ENCODE measurements at places on chromosomes 6 and 20.

DNA sequence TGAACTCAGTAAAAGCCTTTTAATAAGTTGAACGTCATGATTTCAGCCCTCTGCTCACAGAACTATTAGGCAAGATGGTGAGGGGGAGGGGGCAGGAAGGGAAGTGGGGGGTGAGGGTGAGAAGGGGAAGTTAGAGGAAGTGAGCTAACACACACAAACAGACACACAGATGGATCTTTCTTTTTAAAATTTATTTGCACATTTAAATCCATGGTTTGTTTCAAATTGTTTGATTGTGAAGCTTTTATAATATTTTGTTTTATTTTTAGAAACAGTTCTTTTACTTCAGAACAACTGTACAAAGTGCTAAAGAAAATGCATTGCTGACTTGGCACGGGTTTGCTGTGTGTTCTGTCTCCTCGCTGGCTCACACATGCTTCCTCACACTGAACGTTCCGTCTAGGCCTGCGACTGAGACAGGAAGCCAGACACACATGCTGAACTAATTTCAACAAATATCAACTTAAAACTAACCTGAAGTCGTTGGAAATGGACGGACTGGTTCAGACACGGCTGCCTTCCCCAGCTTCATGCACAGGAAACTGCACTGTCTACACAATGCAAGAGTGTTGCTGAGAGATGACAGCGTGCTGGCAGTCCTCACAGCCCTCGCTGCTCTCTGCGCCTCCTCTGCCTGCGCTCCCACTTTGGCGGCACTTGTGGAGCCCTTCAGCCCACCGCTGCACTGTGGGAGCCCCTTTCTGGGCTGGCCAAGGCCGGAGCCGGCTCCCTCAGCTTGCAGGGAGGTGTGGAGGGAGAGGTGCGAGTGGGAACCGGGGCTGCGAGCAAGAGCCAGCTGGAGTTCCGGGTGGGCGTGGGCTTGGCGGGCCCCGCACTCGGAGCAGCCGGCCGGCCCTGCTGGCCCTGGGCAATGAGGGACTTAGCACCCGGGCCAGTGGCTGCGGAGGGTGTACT lies 8.1 kb upstream of the ZBP1 start:
- DNase-seq = no peak

DNA sequence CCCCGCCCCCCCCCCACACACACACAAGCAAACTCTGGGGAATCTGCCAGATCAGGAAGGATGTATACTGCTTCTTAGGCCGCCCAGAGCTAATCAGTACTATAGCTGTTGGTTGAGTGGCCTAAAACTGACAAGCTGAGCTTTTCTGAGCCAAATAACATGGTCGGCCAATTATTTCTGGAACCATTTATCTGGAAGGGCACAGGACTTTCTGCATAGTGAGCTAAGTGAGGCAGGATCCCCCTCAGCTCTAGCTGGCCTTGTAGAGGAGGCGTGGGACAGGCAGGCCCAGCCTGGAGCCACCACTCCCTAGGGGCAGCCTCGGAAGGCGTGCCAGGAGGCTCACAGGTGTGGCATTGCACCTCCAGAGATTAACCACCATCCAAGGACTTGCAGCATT lies 200.1 kb downstream of the TMEM242 start:
- no peak for DNase-seq

- DNase-seq = no peak
Observed at GRCh38 chr6:139055709-139056108, 27.2 kb downstream of the ABRACL start.

DNA sequence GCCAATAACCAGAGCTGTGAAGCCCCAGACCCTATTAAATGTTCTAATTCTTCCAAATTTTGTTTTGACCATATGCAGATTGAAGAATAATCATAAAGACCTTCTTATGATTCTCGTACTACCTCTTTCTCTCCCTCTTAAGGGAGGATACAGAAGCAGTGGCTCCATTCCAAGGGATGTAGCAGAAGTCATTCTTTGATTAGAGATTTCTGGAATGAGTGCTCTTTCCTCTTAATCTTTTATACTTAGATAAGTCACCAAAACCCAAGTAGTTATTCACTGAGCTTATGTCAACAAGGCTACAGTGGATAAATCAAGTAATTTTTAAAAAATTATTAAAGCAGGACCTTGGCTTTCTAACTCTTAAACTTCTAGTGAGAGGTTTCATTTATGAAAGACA lies 266.0 kb upstream of the STXBP5 start:
- DNase-seq = no peak

GRCh38 chr20:8055096-8055495 lies 35.5 kb upstream of the TMX4 start:
- no peak for DNase-seq

DNA sequence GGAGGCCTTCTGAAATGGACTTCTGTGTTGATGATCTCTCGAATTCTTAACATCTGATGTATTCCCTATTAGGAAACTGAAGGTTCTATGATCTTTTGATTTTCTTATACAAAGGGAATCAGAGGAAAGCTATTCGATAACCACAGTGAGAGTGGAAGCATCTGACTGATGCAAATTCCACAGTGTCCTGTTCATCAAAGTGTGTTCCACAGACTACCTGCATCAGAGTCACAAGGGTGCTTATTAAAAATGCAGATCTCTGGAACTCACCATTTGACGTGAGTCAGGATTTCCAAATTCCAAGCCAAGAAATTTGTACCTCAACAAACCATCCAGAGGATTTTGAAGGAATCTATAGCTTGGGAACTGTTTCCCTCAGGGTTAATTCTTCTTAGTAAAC lies 4.4 kb upstream of the MEP1A start:
- no peak for DNase-seq

DNA sequence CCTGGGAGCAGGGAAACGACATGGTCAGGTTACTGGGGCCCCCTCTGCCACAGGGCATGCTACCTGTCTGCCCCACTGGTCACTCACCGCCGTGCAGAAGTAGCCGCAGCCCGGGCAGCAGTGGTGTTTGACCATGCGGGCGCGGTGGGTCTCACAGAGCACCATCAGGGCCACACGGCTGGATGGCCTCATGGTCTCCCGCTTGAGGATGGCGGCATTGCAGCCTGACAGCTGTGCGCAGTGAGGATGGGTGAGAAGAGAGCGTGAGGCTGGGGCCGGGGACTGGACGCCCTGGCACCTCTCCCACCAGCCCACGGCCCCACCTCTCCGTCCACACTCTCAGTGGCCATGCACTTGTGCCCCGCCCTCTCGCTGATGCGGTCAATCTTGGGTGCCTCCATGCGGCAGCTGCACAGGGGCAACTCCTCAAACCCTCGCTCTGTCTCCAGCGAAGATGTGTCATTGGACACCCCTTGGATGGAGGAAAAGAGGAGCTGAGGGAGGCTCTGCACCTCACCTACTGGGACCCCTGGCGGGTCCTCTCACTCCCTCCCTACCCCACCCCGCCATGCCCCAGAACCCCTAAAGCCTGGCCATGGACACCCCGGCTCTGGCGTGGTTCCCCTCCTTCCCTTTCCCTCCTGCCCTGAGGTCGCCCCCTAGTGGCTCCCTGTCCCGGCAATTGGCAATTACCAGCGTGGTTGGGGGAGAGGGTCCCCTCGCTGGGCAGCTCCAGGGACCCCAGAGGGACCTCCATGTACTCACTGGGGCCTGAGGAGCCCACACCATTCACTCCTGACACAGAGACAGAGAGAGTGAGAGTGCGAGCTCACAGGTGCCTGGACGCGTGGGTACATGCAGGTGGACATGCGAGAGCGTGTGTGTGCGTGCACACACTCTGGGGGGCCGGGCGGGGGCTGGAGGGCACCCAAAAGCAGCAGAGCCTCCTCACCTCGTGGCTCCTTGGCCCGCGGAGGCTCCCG lies 8.9 kb downstream of the EHMT2 start:
- no peak for DNase-seq

GRCh38 chr6:71681234-71681867 lies 205.0 kb upstream of the RIMS1 start:
- DNase-seq = no peak

- no peak for DNase-seq
Observed at GRCh38 chr20:8766868-8767390, 302.0 kb upstream of the PLCB4 start.

- DNase-seq = no peak
Observed at GRCh38 chr6:17470938-17471327, 77.5 kb downstream of the CAP2 start.

DNA sequence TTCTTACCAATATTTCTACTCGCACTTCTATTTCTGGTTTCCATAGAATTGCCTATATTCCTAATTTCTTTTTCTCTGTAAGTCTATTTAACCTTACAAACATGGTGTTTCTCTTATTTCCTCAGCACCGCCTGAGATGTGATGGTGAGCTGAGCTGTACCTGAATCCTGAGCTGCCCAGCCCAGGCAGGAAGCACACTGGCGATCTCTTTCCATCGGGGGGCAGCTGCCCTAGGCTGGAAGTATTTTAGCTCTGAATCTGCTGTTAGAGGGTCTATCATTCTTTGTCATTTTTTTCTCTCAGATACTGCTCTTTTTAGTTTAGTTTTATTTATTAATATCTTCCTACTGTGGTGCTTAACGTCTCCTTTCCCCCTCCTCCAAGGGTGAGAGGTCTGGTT lies 173.4 kb upstream of the SLC35B3 start:
- no peak for DNase-seq

DNA sequence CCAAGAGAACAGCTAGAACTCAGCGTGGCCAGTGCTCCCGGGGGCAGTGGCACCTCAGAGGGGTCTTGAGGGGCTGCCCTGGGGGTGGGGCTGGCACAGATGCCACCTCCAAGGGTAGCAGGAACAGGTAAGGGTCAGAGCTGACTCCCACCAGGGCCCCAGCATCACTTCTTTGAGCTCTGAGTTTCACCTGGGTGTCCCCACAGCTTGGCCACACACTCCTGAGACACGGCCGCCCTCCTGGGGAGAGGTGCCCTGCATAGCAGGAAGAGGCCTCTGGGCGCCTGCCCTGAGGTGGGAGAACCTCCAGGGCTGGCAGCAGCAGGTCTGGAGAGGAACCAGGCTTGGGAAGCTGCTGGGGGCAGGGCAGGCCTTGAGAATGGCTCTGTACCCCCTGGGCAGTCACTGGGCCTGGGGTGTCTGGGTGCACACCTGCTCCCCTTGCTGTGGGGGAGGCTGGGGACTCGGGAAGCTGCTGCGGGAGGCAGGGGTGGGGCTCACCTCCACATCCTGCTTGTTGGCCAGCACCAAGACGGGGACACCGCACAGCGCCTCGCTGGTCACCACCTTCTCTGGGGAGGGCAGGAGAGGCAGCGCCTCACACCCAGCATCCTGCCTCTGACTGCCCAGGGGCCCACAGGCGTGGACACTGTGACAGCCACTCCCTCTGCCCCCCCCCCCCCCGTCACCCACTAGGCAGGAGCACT lies 5.0 kb downstream of the TNFRSF6B start:
- no peak for DNase-seq

DNA sequence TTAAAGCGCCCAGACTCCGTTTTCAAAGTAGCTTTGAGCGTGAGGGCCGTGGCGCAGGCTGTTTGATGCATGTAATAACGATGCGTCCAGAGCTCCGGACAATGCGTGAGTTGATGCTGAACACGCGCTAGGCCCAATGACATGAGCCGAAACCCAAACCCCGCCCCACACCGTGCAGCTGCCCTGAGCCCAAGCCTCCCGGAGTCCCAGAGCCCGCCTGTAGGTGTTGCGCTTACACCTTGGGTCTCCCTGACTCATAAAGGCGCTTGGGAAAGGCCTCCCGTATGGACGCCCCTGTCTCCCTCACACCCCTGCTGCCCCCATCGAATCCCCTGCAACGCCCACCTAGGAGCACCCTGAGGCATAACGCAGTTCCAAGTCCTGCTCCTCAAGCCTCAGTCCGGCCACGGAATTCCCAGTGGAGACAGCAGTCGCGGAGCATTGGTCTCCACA lies 87.6 kb downstream of the ERMARD start:
- DNase-seq = no peak

Measured in LoVo (cell line).